Ascending aorta (tissue), 2 donors: ENCODE measurements at places on chromosomes 5 and 9.
A peak's percentile ranks its signal among the peaks of the same experiment; 100 is the strongest.

- no peak for DNase-seq
These were observed 155.2 kb upstream of the SH3GL2 start for GRCh38 chr9:17423681-17424011.

DNA sequence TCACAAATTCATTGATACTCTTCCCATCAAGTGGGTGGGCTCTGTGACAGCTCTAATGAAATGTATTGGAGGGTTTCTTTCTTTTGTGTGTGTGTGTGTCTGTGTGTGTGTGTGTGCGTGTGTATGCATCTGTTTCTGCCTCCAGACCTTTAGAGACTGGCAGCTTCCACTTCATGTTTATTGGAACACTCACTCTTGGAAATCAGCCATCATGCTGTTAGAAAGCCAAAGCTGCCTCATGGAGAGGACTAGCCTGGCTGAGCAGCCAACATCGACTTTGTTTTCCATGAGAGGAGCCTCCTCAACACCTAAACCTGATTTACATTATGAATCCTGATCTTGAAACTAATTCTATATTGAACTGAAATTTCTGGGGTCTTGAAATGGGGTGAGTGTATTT is 128.5 kb upstream of the FAM174A start:
- no peak for DNase-seq

DNA sequence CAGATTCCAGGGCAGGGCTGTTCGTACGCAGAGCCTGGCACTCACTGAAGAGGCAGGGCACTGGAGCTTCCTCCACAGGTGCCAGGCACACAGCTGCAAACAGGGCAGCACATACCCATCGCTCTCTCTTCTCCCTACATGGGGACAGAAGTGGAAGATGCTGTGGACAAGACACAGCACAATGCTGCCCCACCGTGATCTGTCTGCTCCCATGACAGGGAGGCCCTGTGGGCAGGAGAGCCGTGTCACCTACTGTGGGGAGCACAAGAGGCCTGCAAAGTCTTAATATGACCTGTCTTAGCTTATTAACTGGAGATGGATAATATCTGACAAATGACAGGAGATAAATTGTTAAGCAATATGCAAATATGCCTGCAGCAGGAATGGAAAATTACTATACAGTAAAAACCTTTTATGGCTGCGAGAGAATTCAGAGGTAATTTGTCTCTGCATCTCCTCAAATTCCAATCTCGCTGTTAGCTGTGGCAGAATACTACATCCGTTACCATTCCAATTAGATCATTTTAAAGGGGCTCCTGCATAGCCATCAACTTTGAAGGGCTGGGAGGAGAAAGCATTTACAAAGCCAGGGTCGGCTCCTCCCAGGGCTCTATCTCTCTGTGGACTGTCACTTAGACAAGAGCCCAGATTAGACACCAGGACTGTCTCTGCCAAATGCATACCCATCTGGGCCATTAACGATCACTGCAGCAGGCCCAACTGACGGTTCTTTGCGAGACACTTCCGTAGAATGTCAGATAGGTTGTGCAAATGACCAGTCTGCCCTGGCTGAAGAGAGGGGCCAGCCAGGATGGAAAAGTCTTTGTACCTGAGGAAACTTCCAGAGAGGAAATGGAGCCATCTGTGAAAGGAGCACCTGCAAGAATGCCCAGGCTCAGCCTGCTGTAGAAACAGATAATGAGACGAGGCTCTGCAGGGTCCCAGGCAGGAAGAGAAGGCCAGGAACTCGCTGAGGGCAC is 90.7 kb upstream of the FSTL4 start:
- peak; percentile 59 for DNase-seq

DNA sequence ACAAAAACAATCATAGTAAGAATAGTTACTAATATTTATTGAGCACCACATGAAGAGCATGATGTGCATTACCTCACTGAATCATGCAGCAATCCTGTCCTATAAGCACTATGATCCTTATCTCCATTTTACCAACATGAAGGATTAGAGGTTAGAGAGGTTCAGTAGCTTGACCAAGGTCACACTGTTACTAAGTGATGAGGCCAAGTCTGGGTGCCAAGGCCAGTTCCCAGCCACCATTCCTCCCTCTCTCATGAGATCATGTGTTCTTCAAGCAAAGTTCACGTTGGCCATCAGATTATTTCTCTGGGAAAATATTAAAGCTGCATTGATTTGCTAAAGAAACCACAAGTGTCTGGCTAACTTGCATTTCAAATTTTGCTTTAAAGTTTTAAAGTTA is 31.0 kb downstream of the PDE8B start:
- no peak for DNase-seq

DNA sequence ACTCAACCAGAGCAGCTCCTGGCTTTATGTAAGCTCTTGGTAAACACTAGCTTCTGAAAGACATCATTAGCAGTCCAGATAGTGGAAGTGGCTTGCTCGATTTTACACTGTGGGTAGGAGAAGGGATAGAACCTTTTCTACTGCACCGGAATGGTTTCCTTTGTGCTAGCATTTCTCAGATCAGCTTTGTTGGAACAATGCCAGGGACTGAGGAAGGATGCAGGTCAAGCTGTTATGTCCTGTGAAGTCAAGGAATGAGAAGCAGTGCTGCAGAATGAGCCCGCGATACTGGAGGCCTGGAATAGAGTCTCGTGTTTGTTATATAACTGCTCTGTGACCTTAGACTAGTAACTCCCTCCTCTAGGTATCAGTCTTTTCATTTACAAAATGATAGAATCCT is 233.6 kb downstream of the GABRB2 start:
- DNase-seq = no peak

GRCh38 chr9:82681809-82682208 is 381.1 kb downstream of the RASEF start:
- DNase-seq = no peak

DNA sequence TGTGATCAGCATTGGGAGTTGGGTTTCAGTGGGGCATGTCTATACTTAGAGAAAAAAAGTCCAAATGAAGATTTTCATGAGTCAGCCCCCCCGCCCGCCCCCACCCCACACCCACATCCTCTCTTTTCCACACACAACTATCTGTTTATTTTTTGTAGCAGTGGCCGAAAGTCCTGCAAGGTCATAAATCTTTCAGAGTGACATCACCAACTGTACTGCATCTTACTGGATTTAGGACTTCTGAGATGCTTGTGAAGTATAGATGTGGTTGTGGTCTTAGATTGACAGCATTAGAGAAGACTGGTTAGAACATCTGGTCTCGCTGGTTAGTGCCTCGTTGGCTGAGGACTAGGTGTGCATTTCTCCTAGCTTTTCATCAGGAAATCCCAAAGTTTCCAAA is 7.3 kb upstream of the ROPN1L start:
- no peak for DNase-seq

DNA sequence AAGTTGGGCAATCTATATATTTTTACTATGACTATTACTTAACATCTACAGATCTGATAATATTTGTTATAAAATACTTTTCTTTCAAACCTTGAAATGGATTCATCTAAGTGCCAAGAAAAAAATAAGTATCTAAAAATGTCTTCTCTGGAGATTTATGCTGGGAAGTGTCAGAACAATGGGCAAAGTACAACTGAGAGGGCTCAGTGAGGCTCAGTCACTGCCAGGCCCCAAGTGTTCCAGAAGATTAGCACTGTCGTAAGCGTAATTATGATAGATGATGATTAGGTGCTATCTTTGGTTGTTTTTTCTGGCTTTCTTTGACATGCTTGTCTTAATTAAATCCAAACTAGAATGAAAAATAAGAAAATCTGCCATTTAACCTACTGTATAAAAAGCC is 72.2 kb upstream of the ADAMTS19 start:
- no peak for DNase-seq

GRCh38 chr9:136740069-136740468 is 2.7 kb downstream of the LCN10 start:
- no peak for DNase-seq

- no peak for DNase-seq
These were observed 155.4 kb upstream of the MAP3K1 start for GRCh38 chr5:56659971-56660370.

DNA sequence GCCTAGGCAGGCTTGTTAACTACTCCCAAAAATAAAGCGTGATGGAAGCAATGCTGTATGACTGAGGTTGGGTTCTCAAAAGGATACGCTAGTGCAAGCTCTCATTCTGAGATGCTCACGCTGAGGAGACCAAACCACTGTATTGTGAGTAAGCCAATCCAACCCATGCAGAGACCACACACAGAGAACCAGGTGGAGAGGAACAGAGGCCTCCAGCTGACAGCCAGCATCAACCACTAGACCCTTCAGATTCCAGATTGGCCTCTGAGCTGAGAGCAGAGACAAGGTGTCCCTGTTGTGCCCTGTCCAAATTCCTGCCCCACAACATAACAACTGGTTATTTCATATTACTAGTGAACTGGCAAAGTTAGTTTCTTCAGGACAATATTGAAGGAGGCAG is 4.5 kb downstream of the TSTD2 start:
- DNase-seq = no peak

DNA sequence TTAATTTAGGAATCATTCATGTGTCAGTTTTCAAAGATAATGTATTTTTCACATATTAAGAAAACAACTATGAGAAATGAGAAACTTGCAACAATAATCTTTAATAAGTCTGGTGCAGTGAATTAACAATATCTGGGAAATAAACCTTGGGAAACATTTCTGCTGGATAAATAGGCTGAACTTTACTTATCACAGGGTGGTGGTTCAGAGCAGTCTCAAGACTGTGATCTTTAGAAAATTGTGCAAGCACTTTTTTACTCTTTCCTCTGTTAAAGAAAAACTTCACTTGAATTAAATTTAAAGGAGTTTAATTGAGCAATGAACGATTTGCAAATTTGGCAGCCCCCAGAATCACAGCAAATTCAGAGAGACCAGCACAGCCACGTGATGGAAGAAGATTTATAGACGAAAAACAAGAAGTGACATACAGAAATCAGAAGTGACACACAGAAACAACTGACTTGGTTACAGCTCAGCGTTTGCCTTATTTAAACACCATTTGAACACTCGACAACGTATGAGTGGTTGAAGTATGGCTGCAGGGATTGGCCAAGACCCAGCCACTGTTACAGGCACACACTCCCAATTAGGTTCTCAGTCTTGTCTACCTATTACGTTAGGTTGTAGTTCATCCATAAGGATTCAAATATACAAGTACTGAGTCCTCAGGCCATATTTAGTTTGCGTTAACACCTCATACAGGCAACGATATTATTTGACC is 631.9 kb downstream of the SLCO4C1 start:
- no peak for DNase-seq

DNA sequence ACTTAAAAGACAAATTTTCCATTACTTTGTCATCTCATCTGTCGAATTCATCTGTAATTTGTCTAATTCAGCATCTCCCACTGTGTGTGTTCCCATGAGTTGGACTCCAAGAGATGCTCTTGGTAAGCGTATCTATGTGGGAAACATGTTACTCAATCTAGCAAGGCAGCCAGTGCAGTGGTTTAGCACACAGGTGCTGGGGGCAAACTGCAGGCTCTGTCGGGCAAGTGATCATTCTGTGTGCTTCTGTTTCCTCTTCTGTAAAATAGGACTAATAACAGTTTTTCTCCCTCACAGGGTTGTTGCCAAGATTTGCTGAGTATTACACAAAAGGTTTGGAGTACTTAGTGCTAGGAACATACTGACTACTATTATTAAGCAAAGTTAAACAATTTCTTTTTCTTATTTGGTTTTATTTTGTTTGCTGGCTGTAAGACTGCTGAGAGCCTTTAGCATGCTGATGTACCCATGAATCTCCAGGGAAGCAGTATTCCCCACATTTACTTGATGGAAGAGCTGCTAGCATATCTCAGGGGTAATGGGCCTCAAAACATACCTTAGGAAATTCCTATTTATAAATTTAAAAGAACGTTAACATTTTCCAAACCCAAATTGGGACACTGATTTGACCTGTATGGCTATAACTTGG is 709 bp upstream of the GAPT start:
- no peak for DNase-seq

DNA sequence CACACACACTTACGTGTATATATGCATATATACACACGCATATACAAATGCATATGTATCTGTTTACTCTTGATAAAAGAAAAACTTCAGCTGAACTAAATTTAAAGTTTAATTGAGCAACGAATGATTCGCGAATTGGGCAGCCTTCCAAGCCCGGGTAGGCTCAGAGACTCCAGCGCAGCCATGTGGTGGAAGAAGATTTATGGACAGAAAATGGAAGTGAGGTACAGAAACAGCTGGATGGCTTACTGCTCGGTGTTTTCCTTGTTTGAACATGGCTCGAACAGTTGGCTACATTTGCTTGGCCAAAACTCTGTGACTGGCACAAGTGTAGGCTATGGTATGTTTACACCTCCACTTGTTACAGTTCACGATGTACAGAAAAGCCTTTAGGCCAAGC is 239.3 kb upstream of the PRDM9 start:
- DNase-seq = no peak

GRCh38 chr9:110821064-110821463 is 152.5 kb downstream of the MUSK start:
- no peak for DNase-seq

DNA sequence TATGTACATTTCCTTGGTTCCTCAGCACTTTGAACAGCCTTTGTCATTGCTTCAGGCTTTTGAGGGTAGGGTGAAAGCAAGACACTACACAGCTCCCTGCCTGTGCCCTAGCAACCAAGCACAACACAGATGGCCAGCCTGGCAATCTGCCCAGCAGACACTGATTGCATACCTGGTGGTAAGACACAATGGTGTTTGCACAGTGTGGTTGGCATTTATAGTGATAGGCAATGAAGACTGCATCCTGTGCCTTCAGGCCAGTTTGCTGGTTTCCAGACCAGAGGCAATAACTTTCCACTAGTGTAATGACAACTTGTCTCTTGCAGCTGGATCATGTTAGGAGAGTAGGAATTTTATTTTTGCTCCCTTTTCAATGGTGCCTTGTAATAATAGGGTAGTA is 144.5 kb upstream of the TNC start:
- DNase-seq = no peak

DNA sequence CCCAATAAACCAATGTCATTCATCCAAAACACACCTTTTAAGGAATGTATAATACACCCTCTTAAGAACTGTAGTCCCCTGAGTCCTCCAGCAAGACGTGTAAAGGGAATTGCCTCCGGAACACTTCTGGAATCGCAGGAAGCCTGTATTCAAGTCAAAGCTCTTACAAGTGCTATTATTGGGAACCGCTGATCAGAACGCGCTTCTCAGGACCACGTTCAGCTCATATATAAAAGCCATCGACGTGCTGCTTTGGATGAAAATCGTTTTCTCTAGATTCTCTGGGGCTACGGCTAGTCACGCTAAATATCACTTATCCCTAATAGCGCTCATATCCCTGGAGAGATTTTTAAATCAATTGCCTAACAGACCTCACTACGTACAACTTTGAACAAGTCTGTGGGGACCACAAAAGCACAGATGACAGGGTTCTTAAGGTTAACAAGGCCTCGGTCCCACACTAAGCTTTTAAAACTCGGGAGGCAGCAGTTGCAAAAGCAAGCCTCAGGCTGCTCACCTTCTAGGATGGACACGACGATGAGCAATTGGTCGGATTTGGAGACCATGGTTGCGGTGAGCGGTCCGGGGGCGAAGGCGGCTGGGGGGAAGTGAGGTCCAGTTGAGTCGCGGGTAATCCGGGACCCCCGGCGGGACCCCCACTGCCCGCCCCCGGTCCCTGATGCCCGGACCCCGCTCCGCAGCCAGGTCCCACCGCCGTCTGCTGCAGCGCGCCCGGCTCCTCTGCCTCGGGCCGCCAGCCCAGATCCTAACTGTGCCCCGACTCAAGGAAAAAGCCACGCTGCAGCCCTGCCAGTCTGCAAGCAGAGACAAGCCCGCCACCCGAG is 548 bp downstream of the CEP120 start:
- DNase-seq = no peak
